ENCODE measurements at places on chromosomes 4 and X.
A peak's percentile ranks its signal among the peaks of the same experiment; 100 is the strongest.

DNA sequence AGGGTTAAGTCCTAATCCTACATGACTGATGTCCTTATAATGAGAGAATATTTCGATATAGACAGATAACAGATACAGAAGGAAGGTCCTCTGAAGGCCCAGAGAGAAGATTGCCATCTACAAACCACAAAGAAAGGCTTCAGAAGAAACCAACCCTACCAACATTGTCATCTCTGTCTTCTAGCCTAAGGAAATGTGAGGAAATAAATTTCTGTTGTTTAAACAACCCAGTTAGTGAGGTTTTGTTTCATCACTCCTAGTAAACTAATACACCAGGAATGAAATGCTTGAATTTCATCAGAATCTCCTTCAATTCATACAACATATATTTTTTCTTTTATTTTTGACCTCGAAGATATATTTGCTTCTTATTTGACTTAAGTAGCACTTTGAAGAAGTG is 1527.8 kb downstream of the STIM2 start:
- no peak for DNase-seq

GRCh38 chr4:146916479-146917076 is 29.1 kb downstream of the TTC29 start:
- DNase-seq: peak; percentile 21

GRCh38 chr4:42806303-42806835 is 86.1 kb upstream of the GRXCR1 start:
- no peak for DNase-seq

GRCh38 chr4:60744767-60745166 is 455.4 kb upstream of the ADGRL3 start:
- DNase-seq: no peak

DNA sequence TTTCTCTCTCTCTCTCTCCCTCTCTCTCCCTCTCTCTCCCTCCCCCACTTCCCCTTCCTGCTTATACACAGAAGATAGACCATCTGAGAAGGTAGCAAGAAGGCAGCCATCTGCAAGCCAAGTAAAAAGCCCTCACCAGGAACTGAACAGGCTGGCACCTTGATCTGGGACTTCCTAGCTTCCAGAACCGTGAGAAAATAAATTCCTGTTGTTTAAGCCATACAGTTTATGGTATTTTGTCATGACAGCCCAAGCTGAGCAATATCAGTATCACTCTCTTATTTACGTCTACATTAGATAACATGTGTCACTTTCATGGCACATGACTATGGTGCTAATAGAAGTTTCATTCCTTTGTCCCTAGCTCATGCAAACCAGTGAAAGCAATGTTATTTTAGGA is 581.1 kb downstream of the INPP4B start:
- DNase-seq: no peak

- no peak for DNase-seq
Measured at GRCh38 chrX:139025816-139026215, 314.3 kb upstream of the FGF13 start.

DNA sequence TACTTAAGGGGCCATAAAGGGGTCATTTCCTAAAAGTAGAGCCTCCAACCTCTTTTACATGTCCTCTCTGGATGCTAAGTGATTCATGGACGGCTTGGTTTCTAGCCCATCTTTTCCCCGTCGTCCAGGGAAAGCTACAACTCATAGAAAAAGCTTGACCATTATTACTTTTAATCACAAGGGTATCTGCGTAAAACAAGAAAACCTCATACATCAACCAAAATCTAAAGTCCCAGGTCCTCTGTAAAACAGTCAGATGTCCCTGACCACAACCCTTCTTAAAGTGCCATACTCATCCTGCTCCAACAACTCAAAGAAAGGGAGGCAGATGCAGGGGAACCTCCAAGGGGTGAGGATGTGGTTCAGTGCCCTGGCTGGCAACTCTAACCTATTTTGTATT is 29.6 kb downstream of the ADGRA3 start:
- no peak for DNase-seq

DNA sequence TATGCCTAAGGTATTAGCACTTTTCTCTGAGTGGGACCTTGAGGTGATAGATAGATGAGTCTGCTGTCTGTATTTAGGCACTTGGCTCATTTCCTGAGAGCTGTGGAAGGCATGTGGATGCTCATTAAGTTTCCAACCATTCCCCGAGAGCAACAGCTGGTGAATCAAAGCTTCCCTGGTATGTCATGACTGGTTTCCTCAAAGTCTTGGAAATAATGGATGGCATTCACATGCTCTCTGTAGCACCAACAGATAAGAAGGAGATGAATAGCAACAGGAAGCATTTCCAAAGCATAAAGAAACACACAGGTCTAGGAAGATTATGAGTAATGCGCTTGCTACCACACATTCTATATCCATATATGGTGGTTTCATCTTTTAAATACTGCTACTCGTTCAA is 118.3 kb upstream of the ETNPPL start:
- DNase-seq: no peak

DNA sequence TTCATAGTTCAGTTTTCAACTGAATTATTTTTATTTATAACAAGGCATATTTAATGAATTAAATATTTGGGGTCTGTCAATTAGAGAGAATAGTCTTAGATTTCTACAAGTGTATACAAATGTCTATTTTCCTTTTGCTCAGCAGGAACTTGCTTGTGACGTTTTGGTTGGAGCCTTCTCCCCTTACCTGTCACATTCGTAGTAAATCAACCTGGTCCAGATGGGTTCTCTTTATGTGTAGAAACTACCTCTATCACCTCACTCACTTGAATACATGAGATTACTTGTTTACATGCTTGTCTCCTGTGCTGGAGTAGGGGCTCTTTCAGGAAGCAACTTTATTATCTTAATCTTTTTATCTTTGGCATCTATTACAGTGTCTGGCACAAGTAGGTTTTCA is 938.3 kb upstream of the IGFBP7 start:
- DNase-seq: no peak

- DNase-seq: no peak
Measured at GRCh38 chr4:173045571-173045970, 123.0 kb upstream of the GALNT7 start.

GRCh38 chrX:150940844-150941495 is 42.2 kb upstream of the HMGB3 start:
- DNase-seq: no peak

- no peak for DNase-seq
Measured at GRCh38 chr4:105414316-105414715, 59.5 kb downstream of the PPA2 start.

- no peak for DNase-seq
Measured at GRCh38 chrX:22803353-22803752, 196.4 kb upstream of the DDX53 start.

DNA sequence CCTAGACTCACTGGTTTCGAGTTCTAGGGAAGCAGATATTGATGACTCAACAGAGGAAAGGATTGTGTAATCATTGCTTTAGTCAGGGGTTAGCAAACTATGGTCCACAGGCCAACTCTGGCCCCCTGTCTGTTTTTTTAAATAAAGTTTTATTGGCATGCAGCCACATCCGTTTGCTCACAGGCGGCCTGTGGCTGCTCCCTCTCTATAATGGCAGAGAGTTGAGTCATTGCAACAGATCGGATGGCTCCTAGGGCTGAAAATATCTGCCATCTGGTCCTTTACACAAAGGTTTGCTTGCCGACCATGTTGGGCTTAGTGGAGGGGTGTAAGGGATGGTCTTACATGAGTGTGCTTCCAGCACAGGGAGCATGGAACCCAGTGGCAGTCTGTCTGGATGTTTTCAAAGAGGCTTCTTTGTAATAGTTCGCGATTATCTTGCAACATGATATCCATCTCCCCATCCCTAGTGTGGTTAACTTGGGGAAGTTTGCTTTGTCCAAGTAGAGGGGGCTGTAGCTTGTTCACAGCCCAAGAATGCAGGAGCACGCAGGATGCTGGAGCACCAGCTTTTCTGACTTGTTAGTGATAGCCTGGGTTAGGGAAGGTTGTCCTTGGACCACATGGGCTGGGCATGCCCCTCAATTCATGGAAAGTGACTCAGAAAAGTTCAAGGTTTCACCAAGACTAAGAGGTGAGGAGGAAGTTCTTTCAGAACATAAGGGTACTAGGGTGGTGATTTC is 59.3 kb upstream of the CLDN34 start:
- peak; percentile 16 for DNase-seq

GRCh38 chr4:41146716-41147506 is 67.4 kb downstream of the APBB2 start:
- DNase-seq: no peak

- no peak for DNase-seq
Measured at GRCh38 chr4:121582296-121582695, 114.5 kb downstream of the ANXA5 start.

DNA sequence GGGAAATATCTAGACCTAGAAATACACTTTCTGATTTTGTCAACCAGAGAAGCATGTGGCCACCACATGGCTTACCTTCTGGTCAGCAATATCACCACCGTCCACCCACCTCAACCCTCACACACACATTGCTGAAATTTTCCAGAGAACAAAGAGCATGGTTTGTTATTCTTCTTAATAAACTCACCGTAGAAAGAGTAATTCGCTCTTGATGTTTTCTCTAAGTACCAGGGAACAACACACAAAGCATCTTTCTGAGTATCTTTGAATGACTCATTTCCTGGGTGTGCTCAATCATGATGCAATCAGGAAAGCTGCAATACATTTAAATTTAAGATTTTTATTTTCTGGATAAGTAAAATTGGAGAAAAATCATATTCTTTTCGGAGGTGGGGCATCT is 24.7 kb upstream of the LRAT start:
- peak; percentile 32 for DNase-seq

DNA sequence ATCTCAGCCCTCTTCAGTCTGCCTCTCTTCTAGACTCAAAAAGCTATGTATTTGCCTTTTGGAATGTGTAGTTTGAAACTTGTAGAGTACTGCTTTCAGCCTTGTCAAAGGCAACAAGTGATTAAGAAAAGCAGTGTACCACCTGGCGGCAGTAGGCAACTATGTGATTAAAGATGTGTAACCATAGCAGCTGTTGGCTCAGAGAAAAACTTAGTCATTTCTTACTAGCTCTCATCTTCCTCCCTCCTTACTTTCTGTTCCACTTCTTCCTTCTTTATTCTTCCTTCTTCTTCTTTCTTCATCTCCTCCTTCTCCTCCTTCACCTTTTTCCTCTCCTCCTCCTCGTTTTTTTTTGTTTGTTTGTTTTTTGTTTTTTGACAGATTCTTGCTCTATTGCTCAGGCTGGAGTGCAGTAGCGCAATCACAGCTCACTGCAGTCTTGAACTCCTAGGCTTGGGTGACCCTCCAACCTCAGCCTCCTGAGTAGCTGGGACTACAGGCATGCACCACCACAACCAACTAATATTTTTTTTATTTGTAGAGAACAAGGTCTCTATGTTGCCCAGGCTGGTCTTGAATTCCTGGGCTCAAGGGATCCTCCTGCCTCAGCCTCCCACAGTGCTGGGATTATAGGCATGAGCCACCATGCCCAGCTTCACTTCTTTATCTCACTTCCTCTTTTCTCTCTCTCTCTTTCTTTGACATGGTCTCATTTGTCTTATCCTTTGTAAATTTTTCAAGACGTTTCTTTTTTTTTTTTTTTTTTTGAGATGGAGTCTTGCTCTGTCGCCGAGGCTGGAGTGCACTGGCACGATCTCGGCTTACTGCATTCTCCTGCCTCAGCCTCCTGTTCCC is 32.6 kb downstream of the ABHD18 start:
- DNase-seq: peak; percentile 64

GRCh38 chr4:157819693-157820464 is 352.9 kb downstream of the GASK1B start:
- no peak for DNase-seq

GRCh38 chrX:40883021-40883619 is 147.8 kb upstream of the MED14 start:
- no peak for DNase-seq

- no peak for DNase-seq
Measured at GRCh38 chrX:14963447-14964236, 90.4 kb downstream of the MOSPD2 start.

DNA sequence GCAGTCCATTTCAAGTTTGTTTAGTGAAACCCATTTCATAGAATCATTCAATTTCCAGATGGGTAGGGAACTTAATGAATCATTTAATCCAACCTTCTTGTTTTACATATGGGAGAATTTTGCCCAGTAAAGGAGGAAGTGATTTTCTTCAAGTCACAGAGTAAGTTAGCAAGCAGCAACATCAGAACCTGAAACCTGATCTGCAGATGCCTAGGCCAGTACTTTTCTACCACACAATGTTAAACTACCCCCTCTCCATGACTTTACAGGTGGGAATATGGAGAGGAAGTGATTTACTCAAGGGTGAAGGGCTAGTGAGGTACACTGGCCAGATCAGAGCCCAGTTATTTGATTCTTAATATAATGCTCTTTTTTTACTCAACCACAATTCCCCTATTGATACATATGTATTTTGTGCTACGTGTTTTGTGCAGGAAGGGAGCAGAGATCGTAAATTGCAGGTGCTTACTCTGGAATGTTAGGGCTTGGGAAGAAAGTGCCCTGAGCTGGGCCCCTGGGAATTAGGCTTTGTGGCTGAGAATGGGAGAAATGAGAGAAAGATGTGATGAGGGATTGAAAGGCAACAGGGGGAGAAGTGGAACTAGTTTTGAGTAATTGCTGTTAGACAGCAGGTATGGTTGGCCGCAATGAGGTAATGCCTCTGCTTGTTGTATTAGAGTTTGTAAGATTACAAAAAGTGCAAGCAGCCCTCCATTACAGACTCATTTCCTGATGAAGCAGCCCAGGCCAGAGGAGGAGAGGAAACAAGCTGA is 6.8 kb downstream of the LHFPL1 start:
- DNase-seq: no peak

DNA sequence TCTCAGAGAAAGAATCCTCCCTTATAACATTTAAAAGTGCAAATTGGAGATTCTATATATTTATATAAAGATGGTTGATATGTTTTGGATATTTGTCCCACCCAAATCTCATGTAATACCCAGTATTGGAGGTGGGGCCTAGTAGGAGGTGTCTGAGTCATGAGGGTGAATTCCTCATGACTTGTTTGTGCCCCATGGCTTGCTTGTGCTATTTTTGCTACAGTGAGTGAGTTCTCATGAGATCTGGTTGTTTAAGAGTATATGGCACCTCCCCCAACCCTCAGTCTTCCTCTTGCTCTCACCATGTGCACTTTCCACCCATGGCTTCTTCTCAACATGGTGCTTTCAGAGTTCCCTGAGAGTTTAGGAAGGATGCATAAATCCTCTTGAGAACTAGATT is 9.5 kb upstream of the ANKRD50 start:
- DNase-seq: no peak

DNA sequence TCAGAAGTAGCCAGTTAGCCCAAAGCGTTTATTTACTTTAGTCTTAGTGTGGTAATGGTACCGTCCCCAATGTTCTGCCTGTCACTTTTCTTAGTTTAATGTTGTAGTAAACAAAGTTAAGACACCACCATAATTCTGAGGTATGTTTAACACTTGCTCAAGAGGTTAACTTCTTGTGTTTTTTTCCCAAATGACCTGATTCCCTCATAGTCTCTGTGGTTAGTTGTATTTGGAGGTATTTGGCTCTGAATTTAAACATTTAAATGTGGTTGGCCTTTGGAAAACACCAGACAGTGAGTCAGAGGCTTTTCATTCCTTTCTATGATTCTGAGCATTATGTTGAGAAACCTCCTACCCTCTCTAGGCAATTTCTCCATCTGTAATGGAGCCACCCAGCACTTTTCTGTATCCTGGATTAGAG is 47.9 kb downstream of the CXCL1 start:
- no peak for DNase-seq

GRCh38 chr4:139525414-139525813 is 30.6 kb downstream of the SETD7 start:
- no peak for DNase-seq

- DNase-seq: no peak
Measured at GRCh38 chrX:40167850-40168479, 70.2 kb upstream of the BCOR start.

- DNase-seq: no peak
Measured at GRCh38 chrX:74902806-74903205, 22.4 kb downstream of the NEXMIF start.

- no peak for DNase-seq
Measured at GRCh38 chr4:165609653-165610052, 230.8 kb downstream of the CPE start.

Data from activated CD4-positive, alpha-beta T cell treated with anti-CD3 and anti-CD28 coated beads, Interleukin-2, amount 50 U/mL, for 16 hours (primary cell).